ENCODE measurements at places on chromosomes 13 and 19.

DNA sequence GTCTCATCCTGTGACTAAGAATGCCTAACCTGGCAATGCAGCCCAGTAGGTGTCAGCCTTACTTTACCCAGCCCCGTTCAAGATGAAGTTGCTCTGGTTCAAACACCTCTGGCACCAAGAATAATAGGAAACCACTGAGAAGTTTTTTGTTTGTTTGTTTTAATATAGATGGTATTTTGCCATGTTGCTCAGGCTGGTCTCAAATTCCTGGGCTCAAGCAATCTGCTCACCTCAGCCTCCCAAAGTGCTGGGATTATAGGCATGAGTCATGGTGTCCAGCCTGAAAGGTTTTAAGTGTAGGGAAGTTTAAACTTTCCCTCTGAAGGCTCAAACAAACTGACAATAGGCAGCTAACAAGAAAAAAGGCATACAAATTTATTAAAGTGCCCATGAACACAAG lies 51.2 kb upstream of the ABCC4 start:
- no peak for DNase-seq

DNA sequence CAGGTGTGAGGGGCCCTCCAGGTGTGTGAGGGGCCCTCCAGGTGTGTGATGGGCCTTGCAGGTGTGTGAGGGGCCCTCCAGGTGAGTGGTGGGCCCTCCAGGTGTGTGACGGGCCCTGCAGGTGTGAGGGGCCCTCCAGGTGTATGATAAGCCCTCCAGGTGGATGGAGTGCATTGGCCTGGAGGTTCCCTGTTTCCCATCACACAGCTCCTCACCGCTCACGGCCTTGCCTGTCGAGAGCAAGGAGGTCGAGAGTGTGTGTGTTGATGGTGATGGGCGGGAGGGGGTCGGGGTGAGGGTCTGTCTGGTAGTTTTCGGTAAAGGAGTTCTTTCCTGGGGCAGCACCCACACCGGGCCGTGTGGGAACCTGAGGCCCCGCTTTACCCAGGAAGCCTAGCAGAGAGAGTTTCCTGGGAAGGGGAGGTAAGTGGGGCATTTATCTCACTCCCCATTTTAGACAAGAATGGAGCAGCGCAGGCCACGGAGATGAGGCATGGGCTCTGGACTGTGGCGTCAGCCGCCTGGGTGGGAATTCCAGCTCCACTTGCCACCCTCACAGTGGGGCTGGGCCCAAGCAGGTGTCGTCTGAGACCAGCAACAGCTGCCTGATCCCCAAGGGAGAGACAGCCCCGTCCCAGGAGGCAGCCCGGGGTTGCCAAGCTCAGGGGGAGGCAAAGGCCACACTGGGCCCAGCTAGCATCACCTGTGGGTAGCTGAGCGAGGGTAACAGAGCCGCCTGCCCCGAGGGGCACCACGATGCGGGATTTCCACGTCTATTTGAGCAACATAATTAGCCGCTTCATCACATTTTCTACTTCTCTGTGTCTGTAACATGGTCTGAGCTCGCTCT lies 10.9 kb upstream of the GAS6 start:
- no peak for DNase-seq

DNA sequence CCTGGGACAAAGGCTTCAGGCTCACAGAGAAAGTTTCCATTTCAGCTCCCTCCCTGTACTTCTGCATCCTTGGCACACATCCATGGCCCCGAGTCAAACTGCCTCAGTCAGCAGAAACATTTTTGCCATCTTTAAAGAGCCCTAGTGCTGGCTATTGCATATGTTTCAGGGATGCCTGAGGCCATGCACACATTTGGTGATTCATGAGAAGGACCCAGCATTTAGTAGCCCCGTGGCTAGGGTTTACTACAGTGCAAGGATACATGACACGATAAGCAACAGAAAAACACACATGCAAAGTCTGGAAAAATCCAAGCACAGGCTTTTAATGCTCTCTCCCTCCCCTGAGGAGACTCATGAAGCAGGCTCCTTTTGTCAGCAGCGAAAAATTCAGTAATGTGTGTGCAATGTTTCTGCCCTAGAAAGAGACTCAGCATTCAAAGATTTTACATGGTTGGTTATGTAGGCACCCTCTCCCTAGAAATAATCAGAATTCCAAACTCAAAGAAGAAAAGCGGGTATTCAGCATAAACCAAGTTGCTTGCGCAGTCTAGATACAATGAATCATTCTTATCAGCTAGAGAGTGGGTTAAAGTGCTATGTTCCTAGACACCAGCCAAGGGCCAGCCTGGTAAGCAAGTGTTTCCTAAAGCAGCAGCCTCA lies 17.6 kb downstream of the ACOD1 start:
- no peak for DNase-seq

GRCh38 chr19:45278087-45278486 lies 27.0 kb downstream of the MARK4 start:
- no peak for DNase-seq

- DNase-seq, result no peak
Measured at GRCh38 chr13:37984357-37984756, 114.8 kb upstream of the TRPC4 start.

DNA sequence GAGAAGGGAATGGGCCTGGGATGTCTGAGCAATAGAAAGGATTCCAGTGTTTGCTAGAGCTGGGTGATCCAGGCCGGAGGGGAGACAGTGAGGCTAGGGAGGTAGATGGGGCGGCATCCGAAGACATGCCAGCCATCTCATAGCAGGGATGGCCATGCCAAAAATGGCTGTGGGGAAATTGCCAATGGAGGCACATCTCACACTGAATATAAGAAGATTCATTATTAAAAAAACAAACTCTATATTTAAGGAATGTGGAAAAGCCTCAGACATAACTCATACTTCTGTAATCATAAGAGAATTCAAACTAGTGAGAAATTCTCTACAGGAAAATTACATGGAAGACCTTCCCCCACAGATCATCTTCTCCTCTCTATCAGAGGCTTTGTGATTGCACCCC lies 289.2 kb downstream of the FGF9 start:
- DNase-seq, result no peak

- DNase-seq, result no peak
Measured at GRCh38 chr19:16772841-16773240, 53.2 kb downstream of the NWD1 start.

DNA sequence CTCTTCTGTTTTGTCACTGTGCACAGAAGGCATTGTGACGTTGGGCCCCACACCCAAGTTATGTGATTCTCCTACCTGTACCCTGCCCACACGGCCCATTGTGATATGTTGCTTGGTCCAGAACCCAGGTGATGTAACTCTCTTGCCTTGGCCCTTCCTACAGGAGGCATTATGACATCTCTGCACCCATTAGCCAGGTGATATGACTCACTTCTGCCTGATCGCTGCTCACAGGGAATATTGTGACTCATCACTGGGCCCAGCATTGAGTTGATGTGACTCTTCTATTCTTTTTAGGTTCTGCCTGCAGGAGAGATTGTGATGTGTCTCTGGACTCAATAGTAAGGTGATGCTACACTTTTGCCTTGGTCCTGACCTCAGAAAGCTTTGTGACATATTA lies 65.4 kb upstream of the ZNF91 start:
- no peak for DNase-seq

GRCh38 chr19:919199-920050 lies 2.3 kb downstream of the KISS1R start:
- peak; percentile 39 for DNase-seq

- no peak for DNase-seq
Measured at GRCh38 chr19:5586300-5587070, 18.7 kb upstream of the TINCR start.

- DNase-seq, result peak; percentile 8
Measured at GRCh38 chr13:43908156-43909126, 28.7 kb downstream of the LACC1 start.

DNA sequence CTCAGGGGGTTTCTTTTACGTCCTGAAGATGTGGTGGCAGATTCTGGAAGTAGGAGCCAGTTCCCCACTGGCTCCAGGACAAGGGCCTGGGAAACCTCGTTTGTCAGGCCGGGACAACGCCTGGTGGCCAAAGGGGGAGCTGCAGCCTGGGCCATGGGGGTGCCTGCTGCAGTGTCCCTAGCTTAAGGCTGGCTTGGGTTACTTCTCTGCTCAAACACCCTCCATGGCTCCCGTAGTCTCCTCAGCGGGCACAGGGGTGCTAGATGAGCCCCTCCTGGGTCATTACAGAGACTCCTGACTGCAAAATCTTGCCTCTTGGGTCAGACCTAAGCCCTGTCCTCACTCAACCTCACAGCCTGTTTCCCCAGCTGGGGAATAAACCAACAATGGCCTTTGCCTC lies 14.7 kb downstream of the CILP2 start:
- peak; percentile 64 for DNase-seq
